ENCODE measurements at places on chromosomes 2 and 18.

- DNase-seq: no peak
These were observed 124.1 kb downstream of the LNPK start for GRCh38 chr2:175877845-175878544.

GRCh38 chr18:62384610-62385097, 59.5 kb downstream of the TNFRSF11A start:
- no peak for DNase-seq

GRCh38 chr2:135664623-135665068, 77.0 kb upstream of the UBXN4 start:
- DNase-seq: no peak

- no peak for DNase-seq
These were observed 107.1 kb upstream of the ST3GAL5 start for GRCh38 chr2:85995648-85996529.

GRCh38 chr2:45814951-45815621, 163.6 kb downstream of the PRKCE start:
- DNase-seq: no peak

- DNase-seq: no peak
These were observed 1.3 kb upstream of the TRIB2 start for GRCh38 chr2:12715258-12716031.

- DNase-seq: no peak
These were observed 1.7 kb upstream of the PPP4R1 start for GRCh38 chr18:9616049-9616448.
